Hematopoietic multipotent progenitor cell treated with erythropoietin and hydrocortisone succinate and interleukin-3 and kit ligand, for 15 days (in vitro differentiated cells): ENCODE measurements at places on chromosomes 5 and 9.

DNA sequence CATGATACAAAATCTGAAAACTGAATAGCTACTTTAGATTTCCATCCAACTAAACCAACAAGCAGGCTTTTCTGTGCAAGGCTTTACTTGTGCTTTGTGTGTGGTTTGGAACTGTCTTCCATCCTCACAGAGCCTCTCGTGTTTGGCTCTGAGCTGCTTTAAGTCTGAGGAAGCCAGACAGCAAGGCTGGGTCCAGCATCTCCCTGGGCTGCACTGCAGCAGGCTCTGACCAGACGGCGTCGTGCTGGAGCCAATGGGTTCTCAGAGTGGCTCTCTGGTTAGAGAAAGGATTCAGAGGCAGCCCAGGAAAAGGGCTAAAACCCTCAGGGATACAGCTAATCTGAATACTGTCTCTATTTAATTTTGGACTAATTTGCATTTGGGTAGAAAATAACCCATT lies 207.9 kb upstream of the EFNA5 start:
- no peak for DNase-seq

DNA sequence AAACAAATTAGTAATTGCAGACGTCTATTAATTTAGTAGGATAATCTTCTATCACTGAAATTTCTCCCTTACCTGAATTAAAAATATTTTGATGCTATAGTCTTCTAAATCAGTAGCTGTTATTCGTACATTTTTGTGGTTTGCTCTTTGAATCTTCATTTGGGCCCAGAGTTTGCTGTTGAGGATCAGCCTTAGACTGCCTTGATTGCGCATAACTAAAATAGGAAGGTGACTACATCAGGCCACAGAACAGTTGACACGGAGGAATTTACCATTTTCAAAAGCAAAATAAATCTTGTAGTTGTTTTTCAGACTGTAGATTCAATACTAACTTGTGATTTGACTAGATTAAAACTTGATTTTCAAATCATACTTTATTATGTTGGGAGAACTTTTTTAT lies 11.8 kb upstream of the NADK2 start:
- DNase-seq = no peak

- no peak for DNase-seq
These were observed 617.4 kb downstream of the BRINP1 start for GRCh38 chr9:118751848-118752223.

GRCh38 chr9:20930836-20931235 lies 100.6 kb downstream of the HACD4 start:
- DNase-seq = no peak

- DNase-seq = no peak
These were observed 138.8 kb downstream of the LIFR start for GRCh38 chr5:38417658-38418017.

DNA sequence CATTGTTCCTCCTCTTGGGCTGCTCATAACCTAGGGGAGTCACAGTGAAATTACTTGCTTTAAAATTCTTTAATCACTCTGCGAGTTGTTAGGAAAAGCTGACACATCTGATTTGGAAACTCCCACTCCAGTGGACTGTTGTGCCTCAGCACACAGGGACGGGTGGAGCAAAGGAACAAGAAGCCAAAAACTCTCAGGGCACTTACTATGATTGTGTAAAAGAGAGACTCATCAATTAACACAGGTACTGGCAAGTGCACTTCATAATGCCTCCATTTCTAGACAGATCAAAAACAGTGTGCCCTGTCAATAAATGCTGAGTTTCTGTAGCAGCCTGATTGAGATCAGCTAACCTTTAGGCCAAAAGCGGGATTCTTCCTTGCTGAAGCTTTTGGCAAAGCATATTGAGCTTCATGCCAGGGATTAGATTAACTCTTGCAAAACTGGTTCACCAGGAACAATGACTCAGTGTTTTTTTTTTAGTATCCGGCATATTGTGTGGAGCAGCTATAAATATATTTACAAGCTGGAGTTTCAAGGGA lies 55.9 kb downstream of the TMC1 start:
- no peak for DNase-seq

GRCh38 chr5:132272311-132273210 lies 15.1 kb downstream of the PDLIM4 start:
- DNase-seq = peak; percentile 80

DNA sequence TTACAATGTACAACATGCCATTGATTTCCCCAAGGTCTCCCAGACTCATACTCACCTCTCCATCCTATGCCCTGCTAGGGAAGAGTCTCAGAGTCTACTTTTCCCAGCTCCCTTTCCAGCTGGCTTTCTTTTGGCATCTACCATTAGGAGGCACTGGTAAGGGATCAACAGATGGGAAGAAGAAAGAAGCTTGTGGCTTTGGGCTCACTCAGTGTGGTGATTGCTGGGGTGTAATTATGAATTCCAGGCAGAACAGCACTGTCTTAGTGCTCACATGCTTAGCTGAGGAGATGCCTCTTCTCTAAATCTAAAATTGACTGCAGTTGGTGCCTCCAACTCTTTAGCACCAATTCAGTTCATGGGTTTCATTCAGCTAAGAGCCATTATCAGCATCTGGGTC lies 330.0 kb downstream of the PSAT1 start:
- DNase-seq = no peak

- DNase-seq = no peak
These were observed 63.3 kb downstream of the TMEM38B start for GRCh38 chr9:105757496-105758251.

DNA sequence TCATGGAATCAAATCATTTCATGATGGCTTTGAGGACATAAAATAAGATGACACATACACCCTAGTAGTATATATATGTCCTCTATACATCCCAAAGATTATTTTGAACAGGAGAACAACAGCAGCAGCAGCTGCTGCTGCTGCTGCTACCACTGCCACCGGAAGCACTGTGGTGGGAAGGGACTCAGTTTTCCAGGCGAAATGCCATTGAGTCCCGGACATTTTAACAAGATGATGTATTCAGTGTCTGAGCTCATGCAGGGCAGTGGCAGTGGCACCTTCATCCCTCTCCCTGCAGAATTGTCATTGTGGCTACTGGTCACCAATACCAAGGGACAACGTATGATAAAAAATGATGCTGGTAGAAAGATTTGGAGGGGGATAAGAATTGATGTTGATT lies 151.3 kb downstream of the CHSY3 start:
- no peak for DNase-seq

DNA sequence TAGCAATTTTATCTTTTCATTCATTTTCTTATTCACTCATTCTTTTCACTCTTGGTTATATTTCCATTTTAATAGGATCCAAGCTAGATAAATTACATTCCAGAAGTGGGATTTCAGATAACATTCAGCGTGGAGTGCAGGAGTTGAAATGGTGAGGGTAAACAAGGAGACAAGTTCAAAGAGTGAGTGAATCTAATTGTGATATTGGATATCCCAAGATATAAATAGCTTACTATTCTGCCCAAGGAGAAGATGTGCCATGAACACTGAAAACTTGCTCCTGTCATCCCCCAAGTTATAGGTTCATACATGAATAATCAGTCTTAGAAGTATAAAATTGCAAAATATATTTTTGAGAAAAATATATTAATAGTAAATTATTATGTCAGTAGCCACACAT lies 459.3 kb downstream of the CETN3 start:
- no peak for DNase-seq

GRCh38 chr9:106653213-106653612 lies 209.8 kb upstream of the ZNF462 start:
- no peak for DNase-seq

GRCh38 chr9:110958847-110959246 lies 79.4 kb downstream of the LPAR1 start:
- DNase-seq = no peak

DNA sequence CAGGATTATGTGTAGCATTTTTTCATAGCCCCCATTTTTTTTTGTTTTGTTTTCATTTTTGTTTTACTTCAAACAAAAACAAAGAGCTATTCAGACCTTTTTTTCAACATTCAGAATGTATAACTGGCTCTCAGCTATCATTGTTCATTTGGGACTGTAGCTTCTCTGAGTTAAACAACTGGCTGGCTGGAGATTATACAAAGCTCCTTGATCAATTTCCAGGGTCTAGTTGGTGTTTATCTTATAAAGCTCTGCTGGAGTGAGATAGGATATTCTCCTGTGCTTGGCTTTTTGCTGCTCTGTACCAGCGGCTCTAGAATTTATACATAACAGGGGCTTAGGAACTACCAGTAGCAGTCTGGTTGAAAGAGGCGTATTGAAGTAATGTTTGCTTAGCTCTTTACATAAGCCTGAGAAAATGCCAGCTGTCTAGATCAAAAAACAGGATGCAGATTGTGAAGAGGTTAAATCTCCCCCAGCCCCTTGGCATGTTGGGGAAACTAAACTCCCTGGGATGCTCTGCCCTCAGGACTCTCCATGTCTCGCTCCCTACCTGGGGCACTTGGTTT lies 15.2 kb downstream of the GARNL3 start:
- no peak for DNase-seq

DNA sequence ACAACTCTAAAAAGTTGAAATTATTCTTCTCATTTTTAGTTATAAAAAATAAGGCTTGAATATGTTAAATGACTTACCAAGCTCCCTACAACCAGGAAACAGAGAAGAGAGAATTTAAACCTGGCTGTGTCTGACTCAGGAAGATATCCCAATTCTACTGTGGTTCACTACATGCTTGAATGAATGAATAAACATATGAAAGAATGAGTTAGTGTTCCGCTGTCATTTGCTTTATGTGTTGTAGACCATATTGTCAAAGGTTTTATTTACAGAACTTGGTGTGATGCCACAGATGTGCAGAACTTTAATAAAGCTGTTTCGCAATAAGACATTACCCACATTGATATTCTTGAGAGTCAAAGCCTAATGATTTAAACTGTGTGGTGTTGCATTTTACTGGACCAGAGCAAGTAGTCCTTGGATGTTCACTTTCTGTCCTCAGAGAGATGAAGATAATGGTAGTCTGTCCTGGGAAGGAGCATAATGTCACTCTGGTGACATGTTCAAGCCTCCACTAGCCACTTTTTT lies 313.2 kb downstream of the TRIM32 start:
- DNase-seq = no peak
